ENCODE measurements at places on chromosomes 1 and 21.

- DNase-seq: no peak
Measured at GRCh38 chr21:34835526-34835925, 166.7 kb downstream of the CLIC6 start.

DNA sequence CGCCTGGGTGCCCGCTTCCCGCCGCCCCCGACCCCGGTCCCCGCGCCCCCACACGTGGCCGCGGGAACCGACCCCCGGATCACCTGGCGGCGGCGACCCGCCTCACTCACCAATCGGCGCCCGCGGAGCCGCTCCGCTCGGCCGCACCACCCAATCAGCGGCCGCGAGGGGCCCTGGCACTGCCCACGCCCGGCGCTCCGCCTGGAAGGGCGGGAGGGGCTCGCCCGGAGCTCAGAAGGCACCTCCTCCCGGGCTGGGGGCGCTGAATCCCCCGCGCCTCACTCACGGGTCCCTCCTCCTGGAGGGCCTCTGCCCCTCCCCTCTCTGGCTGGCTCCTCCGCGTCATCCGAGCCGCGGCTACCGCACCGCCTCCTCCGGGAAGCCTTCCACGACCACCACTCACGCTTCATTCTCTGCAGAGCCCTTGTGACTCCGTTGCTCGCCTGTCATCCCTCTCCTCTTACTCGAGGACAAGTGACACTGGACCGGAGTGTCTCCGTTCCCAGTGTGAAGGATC, 374 bp downstream of the SH2D5 start:
- DNase-seq: peak; percentile 71

GRCh38 chr1:67193704-67194103, 27.4 kb downstream of the IL23R start:
- no peak for DNase-seq

DNA sequence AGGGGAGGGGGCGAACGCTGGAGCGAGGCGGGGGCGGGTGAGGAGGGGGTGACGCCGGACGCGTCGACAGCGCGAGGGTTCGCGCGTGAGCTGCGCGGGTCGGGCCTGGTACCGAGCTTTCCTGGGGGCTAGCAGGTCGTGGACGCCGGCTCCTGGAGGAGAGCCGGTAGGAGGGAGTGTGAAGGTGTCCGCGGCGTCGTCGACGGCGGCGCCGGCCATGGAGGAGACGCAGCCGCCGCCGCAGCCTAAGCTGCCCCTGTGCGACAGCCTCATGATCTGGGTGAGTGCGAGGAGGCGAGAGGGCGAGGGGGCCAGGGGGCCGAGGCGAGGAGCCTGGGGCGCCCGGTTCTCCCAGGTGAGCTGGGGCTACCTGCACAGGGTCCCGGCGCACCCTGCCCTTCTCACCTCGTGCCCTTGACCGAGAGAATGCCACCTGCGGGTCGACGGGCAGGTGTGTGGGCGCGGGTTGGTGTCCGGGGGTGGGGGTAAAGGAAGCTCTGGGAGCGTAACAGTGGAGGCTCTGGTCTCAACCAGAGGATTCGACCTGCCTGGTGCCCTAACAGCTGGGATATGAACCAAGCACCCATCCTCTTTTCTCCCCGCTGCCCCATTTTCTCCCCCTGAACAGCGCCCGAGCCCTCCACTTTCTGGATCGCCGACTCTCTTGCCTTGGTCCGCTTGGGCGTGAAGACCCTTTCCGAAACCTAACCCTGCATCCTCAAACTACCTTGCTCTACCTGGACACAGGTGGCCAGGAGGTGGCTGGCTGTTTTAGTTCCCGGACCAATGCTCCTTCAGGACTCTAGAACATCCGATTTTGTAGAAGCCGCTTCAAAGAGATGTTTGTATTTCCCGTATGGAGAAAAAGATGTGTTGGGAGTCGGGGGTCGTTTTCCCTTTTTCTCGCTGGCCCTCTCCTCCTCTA, at the start of gene HOOK1:
Gene HOOK1 (plus strand): TSS at position 49 of the 925 bp plus-strand sequence. CDS start 169 bp downstream, at position 218.
- no peak for DNase-seq
